ENCODE measurements at places on chromosomes 2 and 18.

GRCh38 chr2:202749477-202749876, 114.7 kb downstream of the FAM117B start:
- no peak for DNase-seq

GRCh38 chr2:18752667-18753422, 163.5 kb upstream of the NT5C1B start:
- no peak for DNase-seq

DNA sequence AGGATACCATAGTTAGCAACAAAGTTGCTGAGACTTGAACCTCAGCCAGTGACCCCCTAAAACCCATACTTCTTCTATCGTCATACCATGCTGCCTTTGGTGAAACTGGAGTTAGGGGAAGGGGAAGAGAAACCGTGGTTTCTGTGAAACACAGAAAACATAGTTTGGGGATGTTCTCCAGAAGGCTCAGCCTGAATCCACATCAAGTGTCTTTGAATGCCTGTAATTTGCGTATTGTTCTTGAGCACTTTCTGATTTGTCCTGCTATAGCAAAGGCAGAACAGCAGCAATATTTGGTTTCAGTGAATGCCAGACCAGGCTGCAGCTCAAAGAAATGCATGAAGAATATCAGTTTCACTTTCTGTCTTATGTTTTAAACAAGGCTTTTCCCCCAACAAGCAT, 258.7 kb downstream of the TTC32 start:
- DNase-seq: no peak

DNA sequence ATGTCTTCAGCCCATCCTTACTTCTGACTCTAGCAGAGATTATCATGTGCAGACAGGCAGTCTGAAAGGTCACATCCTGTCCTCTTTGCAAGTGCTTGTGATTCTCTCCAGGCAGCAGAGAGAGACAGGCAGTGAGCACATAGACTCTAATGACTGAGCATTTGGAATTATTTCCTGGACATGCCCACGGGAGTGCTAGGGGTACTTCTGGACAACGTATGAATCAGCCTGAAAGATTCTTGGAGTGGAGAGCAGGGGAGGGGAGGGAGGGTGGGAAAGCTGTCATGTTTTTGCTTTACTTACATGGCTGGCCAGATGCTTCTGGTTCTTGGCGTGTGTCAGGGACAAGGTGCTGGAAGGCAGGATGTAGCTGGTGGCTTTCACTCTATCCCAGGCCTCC, 150.6 kb downstream of the RIF1 start:
- DNase-seq: no peak

DNA sequence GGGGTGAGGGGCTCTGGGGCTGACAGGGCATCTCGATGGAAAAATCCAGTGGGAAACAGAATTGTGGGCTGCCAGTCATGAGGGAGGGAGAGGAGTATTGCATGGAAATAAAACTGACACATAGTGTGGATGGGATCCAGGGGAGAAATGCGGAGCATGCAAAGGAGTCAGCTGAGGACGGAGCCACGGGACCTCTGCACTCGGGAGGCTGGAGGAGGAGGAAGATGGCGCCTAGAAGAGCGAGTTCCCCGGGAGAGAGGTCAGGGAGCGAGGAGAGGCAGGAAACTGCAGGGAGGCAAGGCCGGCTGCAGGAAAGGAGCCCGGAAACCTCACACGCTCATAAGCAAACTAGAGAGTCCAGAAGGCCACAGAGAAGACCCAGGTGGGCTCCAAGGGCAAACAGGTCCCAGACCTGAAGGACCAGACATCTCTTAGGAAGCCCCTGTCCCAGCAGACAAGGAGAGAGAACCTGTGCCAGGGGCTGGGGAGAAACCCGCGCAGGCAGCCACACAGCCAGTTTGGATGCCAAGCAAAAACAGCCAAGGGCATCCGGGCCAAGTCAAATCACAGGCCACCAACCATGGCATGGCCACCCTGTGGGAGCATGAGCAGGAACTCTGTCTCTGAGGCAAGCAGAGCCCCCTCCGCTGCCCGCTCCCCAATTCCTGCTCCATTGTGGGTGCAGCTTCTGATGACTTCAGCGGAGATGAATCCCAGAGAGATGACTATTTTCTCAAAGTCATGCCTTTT, 218.8 kb upstream of the ID2 start:
- no peak for DNase-seq

DNA sequence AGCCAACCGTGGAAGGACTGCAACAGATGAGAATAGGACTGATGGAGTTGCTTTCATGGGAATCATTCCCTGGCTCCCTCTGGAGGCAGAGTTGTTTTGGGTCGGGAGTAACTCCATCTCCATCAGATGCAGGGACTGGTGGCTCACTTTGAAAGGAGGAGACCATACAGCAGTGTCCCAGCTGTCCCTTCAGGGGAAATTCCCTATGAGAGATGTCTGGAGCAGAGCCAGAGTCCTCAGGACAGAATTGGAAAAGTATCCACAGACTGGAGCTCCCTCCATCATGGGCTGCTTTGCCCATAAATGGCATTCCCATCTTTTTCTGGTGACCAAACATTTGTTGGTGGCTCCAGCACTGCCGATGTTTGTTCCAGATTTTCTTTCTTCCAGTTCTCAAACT, 144.3 kb downstream of the NCK2 start:
- DNase-seq: no peak

DNA sequence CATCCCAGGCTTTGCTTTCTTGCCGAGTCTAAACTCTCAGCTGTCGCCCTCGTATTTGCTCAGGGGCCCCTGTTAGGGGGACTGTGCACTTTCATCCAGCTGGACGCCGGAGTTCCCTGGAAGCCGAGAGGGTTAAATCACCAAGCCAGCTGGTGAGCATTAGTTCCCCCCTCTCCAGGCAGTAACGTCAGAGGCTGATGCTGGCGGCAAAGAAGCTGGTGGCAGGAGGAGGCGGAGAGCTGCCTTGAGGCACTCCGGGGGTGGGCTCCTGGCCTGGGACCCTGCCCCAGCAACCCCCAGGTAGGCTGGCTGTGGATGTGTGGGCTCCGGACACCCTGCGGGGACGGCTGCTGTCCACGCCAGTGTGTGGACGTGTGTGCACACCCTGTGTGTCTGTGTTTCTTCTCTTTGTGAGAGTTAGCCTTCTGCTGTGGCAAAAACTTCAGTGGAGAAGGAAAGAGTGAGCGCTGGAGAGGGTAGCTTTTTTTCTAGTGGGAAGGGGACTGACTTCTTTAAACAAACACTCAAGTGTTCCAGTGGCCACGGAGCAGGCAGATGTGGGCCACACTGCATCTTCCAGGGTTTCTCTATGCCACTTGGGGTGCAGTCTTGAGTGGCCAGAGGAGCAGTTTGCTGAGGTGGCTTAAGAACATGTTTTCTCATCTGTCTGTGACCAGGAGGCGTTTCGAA, 84.7 kb downstream of the GLI2 start:
- DNase-seq: no peak

DNA sequence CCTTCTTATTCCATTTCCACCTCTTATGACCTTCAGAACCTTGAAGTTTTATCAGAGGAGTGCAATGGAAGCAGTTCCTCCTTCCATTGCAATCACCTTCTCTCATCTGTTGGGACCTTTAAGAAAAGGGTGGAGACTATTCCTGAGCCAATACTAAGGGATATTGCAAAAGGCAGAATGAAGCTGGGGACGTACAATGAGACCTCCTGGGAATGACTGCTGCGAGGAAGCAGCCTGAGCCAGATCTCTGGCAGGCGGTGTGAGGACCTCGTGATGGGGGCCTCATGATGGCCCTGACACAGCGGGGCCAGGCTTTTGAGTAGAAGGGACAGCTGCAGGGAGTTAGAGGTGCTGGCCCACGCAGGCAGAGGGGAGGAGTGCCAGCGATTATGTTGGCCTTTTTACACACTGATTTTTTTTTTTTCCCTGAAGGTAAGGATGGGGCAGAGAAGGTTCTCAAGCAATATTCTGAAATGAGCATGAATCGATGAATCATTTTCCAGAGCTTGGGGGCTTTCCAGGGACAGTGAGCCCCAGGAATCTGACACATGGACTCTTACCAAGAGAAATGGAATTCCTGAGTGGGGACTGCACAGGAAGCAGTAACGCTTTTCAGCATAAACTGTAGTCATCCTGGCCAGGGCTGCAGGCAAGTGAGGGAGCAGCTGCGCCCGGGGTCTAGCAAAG, 40.0 kb upstream of the LAPTM4A start:
- DNase-seq: no peak

DNA sequence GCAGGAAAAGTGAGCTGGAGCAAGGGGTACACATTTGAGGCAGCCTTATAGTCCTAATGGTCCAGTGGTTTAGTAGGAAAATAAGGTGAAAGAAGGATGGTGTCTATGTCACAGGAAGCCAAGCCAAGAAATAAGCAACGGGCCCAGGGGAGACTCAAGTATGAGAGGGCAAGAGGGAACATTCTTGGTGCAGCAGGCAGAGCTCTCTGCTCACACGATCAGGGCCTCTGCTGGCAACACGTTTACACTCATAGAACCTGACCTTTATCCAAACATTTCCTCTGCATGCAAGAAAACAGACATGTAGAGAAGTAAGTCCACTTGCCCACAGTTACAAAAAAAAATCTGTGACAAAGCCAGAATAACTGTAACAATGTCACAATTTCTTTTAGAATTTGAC, 32.6 kb upstream of the LRRC30 start:
- DNase-seq: no peak

DNA sequence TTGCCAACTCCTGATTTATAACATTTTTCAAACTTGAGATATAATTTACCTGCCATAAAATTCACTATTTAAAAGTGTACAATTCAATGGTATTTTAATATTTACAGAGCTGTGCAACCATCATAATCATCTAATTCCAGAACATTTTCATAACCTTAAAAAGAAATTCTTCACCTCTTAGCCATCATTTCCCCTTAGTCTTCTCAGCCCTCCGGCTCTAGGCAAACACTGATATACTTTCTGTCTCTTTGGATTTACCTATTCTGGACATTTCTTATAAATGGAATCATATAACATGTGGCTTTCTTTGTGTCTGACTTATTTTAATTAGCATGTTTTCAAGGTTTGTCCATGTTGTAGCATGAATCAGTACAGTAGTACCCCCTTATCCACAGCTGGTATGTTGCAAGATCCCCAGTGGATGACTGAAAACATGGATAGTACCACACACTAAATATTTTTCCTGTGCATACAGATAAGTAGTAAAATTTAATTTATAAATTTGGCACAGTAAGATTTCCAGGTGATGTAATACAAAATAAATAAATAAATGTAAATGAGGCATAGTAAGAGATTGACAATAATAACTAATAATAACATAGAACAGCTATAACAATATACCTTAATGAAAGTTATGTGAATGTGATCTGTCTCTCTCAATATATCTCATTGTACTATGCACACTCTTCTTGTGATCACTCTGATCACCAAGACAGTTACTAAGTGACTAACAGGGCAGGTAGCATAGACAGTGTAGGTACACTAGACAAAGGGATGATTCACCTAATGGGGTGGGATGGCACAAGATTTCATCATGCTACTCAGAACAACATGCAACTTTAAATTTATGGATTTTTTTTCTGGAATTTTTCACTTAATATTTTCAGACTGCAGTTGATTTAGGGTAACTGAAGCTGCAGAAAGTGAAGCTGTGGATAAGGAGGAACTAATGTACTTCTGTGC, 73.1 kb downstream of the RAB3GAP1 start:
- no peak for DNase-seq

DNA sequence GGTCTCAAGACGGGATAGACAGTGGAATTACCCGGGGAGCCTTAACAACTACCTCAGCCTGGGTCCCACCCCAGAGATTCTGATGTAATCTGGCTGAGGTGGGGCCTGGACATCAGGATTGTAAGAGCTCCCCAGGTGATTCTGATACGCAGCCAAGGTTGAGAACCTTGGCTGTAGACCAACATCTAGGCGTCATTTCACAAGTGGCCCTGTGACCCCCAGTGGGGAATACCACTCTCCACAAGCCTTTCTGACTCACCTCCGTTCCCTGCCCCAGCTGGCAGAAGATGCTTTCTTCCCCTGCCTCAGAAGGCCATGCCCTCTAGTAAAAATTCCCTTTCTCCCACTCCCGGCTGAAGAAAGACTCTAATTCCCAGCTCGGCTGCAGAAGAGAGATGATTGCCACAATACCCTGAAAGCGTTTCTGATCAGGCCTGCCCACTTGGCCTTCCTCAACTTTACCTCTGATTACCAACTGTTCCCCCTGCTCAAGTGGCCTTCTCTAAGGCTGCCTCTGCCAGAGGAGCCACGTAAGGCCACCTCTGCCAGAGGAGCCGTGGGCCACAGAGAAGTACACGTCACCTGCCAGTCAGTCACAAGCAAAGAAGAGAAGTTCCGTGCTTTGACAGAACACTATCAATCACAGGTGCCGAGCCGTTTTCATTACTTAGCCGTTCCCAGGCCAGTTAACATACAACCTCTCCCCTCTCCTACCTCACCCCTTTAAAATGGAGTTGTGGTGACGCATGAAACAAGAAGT, 116.8 kb upstream of the PKDCC start:
- DNase-seq: no peak

DNA sequence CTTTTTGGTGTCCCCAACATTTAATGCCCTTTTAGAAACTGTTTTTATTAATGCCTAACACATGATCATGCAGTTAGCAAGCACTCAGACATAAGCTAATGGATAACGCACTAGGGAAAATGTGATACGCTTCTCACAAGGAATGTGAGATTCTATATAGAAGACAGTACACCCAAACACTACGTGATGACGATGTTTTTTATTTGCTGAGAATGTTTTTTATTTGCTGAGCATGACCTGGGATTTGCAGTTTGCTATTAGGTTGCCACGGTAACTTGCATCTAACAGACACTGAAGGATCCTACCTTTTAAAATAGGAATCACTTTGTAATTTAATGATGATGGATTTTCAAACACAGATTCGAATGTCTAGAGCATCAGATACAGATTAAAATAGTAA, 4.9 kb downstream of the SMC6 start:
- DNase-seq: no peak

GRCh38 chr18:72672364-72673184, 128.4 kb upstream of the CBLN2 start:
- DNase-seq: no peak

GRCh38 chr18:8701546-8702118, 3.7 kb upstream of the MTCL1 start:
- DNase-seq: no peak

- DNase-seq: peak; percentile 35
These were observed 711 bp downstream of the DOK6 start for GRCh38 chr18:69401226-69401971.

- no peak for DNase-seq
These were observed 51.3 kb downstream of the OTX1 start for GRCh38 chr2:63101954-63102353.
